ENCODE measurements at places on chromosomes 12 and 14.

DNA sequence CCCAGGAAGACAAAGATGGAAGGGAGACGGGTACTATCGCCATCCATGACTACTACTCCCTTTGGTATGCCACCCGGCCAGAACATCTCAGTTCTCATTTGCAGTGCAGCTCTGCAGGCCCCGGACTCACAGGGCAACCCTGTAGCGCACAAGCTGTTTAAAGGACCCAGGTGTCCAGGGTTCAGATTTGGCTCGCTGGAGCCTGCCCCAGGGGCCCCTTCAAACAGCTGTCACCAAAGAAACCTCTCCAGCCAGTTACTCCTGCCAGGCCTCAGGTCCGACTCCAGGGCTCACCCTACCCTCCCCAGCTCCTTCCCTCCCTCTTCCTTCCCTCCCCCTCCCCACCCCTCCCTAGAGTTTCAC is 5.5 kb upstream of the CHD4 start:
- DNase-seq = no peak

DNA sequence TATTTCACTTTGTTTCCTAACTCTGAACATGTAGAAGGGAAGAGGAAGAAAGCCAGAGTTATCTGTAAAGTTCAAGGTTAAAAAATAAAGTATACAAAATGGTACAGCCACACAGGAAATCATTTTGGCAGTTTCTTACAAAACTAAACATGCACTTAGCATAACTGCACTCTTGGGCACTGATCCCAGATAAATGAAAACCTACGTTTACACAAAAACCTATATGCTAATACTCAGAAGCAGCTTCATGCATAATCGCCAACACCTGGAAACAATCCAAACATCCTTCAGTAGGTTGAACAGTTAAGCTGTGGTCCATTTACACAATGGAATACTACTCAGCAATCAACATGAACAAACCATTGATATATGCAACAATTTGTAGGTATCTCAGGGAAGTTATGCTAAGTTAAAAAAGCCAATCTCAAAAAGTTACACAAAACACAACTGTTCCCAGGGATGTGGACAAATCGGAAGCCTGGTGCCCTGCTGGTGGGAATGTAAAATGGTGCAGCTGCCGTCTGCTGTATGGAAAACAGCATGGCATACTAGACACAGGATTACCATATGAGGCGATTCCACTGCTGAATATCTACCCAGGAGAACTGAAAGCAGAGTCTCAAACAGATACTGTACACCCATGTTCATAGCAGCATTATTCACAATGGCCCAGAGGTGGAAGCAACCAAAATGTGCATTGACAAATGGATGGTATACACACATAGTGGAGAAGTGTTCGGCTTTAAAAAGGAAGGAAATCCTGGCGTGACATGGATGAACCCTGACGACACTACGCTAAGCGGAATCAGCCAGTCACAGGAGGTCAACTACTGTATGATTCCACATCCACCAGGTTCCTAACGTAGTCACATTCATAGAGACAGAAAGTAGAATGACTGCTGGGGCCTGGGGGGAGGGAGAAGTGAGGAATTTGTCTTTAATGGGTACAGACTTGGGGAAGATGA is 37.7 kb downstream of the NRDE2 start:
- no peak for DNase-seq

- DNase-seq = no peak
Observed at GRCh38 chr12:6899837-6900519, 4.6 kb upstream of the LRRC23 start.

- DNase-seq = no peak
Observed at GRCh38 chr14:37591311-37591940, 3.6 kb downstream of the FOXA1 start.

- no peak for DNase-seq
Observed at GRCh38 chr12:124379938-124380754, 85.3 kb downstream of the RFLNA start.

DNA sequence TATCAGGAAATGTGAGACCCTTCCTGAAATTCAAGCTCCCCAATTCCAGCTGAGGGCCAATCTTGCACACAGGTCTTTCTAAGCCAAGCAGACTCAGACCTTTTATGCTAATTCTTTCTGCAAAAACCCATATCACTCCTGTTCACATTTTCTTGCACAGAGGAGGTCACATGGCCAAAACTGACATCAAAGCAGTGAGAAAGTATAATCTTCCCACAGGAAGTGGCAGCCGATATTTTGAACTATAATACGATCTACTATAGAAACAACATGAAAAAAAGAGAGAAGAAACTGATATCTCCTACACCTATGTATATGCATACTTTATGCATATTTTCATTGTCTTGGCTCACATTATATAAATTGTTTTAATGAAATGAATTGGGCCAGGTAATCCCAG is 132.9 kb upstream of the SSTR1 start:
- no peak for DNase-seq

GRCh38 chr14:55457496-55457895 is 17.1 kb upstream of the TBPL2 start:
- no peak for DNase-seq

- no peak for DNase-seq
Observed at GRCh38 chr12:116915326-116915725, 4.6 kb downstream of the FBXW8 start.

Measured in cortex of kidney (tissue), 1 donor.